Karpas-422 (cell line): ENCODE measurements at places on chromosomes 7 and 10.
A peak's percentile ranks its signal among the peaks of the same experiment; 100 is the strongest.

- DNase-seq, result no peak
These were observed 158.1 kb upstream of the CHST15 start for GRCh38 chr10:124251317-124252065.

- DNase-seq, result peak; percentile 68
These were observed 163.1 kb upstream of the NPVF start for GRCh38 chr7:25391295-25391861.

GRCh38 chr10:71916827-71917226, 47.4 kb upstream of the CHST3 start:
- no peak for DNase-seq

- DNase-seq, result no peak
These were observed 621.1 kb upstream of the CELF2 start for GRCh38 chr10:10396601-10397000.

GRCh38 chr10:95264227-95265051, 26.4 kb downstream of the PDLIM1 start:
- no peak for DNase-seq

GRCh38 chr7:20172736-20173334, 44.3 kb downstream of the MACC1 start:
- DNase-seq, result peak; percentile 70

GRCh38 chr10:14772399-14772798, 2.3 kb downstream of the FAM107B start:
- no peak for DNase-seq

DNA sequence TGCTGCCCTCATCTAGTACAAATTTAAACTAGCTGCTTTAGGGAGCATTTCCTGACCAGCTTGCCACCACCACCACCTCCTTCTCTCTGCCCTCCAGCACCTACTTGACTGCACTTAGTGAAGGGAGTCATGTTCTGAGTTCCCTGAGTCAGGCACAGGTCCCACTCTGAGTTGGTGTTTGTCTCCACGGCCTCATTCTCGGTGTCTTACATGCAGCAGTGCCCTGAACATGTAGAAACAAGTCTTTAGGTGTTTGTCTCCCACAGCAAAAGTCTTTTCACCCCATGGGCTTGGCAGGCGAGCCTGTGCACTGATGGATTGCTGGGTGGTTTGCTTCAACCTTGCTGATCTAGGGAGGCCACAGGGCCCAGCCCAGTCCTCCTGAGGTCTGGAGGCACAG, 16.9 kb downstream of the TSPAN14 start:
- DNase-seq, result no peak

- no peak for DNase-seq
These were observed 465.0 kb downstream of the SUGCT start for GRCh38 chr7:40599836-40600235.

GRCh38 chr7:16412274-16413254, 8.8 kb downstream of the CRPPA start:
- DNase-seq, result no peak

- DNase-seq, result no peak
These were observed 78.2 kb downstream of the NT5C2 start for GRCh38 chr10:103114876-103115275.

- DNase-seq, result no peak
These were observed 87.8 kb downstream of the CFAP58 start for GRCh38 chr10:104441329-104442000.

- DNase-seq, result no peak
These were observed 37.7 kb downstream of the MALSU1 start for GRCh38 chr7:23336799-23337283.

DNA sequence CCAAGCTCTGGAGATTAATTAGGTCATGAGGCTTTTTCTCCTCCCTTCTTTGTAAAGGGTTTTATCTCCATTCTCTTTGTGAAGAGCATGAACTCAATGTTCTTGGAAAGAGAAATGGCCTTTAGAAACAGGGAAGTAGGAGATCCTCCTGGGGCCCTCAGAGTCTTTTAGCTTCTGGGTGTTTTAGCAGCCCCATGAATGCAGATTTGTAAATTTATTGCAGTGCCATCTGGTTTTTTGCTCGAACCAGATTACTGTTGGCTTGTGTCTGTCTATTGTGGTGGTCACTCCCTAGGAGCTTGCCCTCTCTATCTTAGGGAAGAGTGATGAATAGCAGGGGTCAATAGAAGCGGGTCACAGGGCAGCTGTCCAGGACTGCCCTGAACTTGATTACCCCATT, 110.6 kb downstream of the BTRC start:
- no peak for DNase-seq

- no peak for DNase-seq
These were observed 21.5 kb downstream of the BTAF1 start for GRCh38 chr10:91944880-91945630.

GRCh38 chr10:29136411-29136810, 152.5 kb upstream of the LYZL1 start:
- no peak for DNase-seq

DNA sequence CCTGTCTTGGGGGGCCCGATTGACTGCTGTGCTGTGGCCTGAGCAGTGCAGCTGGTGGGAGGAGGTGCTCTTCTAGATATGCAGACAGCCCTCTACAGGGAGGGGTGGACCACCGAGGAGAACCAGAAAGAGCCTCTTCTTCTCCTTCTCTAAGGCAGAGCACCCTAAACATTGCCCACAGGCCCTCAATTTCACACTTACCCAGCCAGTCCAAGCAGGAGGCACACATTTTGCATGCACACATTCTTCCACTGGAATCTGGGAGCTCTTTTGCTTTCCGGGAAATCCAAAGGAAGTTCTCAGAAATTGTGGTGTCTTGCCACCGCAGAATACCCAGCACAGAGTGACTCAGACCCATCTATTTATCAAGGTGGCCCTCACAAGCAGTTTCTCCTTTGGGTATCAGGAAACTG, 45.8 kb downstream of the EEPD1 start:
- DNase-seq, result no peak

- DNase-seq, result no peak
These were observed 59.8 kb downstream of the BAMBI start for GRCh38 chr10:28737096-28737495.

GRCh38 chr10:63003816-63004453, 129.2 kb upstream of the NRBF2 start:
- DNase-seq, result peak; percentile 43

- no peak for DNase-seq
These were observed 125.9 kb downstream of the JAZF1 start for GRCh38 chr7:28054531-28055160.

- DNase-seq, result no peak
These were observed 53.5 kb downstream of the DENND11 start for GRCh38 chr7:141648276-141649114.

GRCh38 chr10:70536196-70536861, 57.8 kb downstream of the PALD1 start:
- no peak for DNase-seq

DNA sequence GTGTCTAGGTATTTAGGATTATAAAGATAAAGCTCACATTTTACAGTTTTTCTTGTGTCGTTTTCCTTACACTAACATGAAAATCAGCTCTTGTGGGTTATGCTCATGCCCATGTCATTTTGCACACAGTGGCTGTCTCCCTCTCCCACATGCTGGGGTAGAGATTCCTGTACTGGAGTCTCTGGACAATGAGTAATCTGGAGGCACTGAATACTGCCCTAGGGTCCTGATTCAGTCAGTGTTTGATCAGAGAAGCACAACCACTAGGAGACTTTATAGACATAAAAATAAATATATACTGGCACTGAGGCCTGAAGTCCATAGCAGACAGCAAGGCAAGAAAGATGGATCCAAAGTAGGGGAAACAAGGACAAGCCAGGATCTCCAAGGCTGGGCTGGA, 1008.8 kb downstream of the KCNMA1 start:
- no peak for DNase-seq

GRCh38 chr7:124033095-124033806, 384 bp upstream of the TMEM229A start:
- DNase-seq, result no peak

- no peak for DNase-seq
These were observed 169.8 kb upstream of the GRB10 start for GRCh38 chr7:50952544-50952943.

- DNase-seq, result no peak
These were observed 124.5 kb upstream of the FAM20C start for GRCh38 chr7:67661-68395.

- no peak for DNase-seq
These were observed 10.4 kb downstream of the TNS3 start for GRCh38 chr7:47571331-47572093.
